GM19239 (cell line): ENCODE measurements at places on chromosomes 1 and 21.

- DNase-seq, result no peak
Measured at GRCh38 chr1:84037758-84038611, 39.1 kb upstream of the TTLL7 start.

DNA sequence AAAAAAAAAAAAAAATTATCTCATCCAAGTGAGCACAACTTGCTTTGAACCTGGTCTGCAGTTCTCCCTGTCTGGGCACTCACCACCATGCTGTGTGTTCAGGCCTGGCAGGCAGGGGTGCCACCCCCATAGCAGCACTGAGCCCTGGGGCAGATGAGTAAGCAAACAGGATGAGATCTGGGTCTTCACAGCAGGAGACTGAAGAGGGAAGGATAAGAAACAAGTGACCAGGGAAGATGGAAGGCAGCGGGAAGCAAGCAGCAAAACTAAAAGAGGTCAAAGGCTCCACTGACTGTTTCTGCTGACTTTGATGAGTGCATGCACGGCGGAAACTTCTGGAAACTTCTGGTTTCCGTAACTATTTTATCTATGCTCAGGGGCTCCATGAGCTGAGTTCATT is 133.5 kb upstream of the SOD1 start:
- DNase-seq, result no peak

DNA sequence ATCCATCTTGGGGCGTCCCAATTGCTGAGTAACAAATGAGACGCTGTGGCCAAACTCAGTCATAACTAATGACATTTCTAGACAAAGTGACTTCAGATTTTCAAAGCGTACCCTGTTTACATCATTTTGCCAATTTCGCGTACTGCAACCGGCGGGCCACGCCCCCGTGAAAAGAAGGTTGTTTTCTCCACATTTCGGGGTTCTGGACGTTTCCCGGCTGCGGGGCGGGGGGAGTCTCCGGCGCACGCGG is 282 bp upstream of the SOD1 start:
- no peak for DNase-seq

GRCh38 chr1:55569417-55569816 is 354.3 kb upstream of the USP24 start:
- DNase-seq, result no peak

GRCh38 chr1:207861442-207862177 is 49.3 kb downstream of the CD34 start:
- no peak for DNase-seq
